ENCODE measurements at places on chromosomes 5 and 9.

DNA sequence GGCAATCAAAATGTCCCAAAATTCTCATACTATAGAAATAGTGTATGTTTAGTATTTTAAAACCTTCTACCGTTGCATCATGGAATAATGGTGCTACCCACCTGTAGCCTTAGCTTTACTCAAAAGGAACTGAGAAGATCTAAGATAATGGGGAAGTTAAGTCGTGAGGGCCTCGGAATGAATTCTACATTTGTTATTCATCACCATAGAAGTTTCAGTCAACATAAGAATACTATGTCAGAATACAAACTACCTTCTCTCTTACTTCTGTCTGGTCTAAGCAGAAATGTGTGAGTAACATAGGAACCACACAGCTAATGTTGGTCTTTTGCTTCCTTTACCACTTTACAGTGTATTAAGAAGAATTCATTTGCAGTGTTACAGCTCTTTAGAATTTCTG lies 43.2 kb downstream of the RFK start:
- no peak for DNase-seq

GRCh38 chr9:75754080-75754479 lies 136.4 kb upstream of the PCSK5 start:
- DNase-seq = no peak

- DNase-seq = no peak
These were observed 21.7 kb downstream of the RMI1 start for GRCh38 chr9:84002344-84002743.

- no peak for DNase-seq
These were observed 8.9 kb downstream of the SMIM23 start for GRCh38 chr5:171794470-171794960.

DNA sequence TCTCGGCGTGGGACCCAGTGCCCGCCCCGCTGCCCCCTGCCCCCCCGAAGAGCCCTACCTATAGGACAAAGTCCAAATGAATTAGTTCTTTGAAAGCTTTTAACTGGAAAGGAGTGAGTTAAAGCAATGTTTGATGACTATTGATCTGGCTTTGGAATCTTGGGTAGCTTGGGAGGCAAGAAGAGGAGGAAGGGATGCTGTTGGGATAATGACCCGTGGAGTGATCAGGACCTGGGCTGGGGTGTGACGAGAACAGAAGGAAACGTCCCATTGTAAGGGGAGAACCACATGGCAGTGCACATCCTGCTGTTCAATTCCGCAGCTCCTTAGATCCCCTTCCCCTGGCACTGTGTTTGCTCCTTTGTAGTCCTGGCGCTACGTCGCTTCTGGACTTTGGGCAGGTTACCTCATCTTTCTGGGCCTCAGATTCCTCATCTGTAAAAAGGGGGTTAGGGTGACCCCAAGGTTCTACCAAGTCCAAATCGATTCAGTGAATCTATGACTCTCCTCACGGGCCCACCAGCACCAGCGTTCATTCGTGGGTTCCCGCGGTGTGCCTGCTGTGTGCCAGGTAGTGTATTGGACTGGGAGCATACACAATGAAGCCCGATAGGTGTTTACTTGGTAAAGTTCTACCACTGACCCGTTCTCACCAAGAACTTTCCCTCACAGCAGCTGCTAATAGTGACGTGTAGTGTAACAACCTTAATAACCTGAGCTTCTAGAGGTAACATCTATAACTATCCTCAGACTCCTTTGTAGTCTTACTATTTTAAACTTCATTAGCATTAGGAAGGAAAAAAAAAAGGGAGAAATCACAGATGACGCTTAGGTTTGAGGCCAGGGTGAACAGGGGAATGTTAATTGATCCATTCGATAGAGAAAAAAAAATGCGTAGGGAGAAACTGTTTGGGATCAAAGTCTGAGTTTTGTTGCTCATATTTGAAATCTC lies 1.1 kb upstream of the NADK2 start:
- no peak for DNase-seq
